ENCODE measurements at places on chromosomes 1 and 21.

DNA sequence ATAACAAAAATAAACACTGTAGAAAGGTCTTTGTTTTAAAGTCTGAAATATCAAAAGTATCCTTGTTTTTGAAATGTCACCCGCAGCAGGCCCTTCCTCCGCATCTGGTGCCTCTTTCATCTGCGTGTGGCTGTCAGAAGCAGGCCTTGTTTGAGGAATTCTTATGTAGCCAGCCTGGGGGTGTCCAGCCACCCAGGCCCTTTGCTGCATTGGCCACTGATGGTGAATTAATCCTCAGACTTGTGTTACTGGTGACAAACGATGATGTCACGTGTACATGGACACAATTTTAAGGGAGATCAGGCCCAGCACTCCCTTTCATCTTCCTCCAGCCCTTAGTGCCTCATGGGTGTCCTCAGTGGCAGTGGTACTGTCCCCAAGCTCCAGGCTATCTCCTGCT, 208.0 kb upstream of the GALNT2 start:
- no peak for DNase-seq

DNA sequence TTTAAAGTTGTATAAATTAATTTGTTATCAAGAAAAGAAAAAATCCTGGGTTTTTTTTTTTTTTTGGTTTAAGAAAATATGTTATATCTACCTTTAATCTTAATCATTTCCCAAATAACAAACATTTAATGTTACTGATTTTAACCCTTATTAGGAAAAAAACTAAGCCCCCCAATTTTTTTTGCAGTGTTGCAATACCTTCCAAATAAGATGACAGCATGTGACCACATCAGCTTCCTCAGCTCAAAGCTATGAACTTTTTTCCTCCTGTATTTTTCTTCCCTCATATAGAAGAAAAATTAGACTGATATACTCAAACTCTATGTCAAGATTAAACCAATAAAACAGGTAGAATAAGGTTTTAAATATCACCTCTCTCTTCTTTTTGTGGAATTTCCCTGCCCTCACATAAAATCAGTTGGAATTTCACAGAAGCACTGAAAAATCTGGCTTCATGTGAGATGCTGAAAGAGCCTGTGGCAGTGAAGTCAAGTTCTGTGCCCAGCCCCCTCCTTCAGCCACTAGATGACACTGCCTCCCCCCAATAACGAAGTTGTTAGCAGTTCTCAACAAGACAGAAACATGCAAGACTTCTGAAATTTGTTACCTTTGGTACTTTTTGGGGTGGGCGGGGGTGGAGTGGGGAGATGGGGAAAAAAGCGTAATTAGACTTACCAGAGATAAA, 9.6 kb upstream of the SMYD2 start:
- no peak for DNase-seq

GRCh38 chr1:189220750-189221149, 1256.9 kb downstream of the BRINP3 start:
- no peak for DNase-seq

- no peak for DNase-seq
These were observed 12.1 kb downstream of the EPHA2 start for GRCh38 chr1:16143566-16144324.

DNA sequence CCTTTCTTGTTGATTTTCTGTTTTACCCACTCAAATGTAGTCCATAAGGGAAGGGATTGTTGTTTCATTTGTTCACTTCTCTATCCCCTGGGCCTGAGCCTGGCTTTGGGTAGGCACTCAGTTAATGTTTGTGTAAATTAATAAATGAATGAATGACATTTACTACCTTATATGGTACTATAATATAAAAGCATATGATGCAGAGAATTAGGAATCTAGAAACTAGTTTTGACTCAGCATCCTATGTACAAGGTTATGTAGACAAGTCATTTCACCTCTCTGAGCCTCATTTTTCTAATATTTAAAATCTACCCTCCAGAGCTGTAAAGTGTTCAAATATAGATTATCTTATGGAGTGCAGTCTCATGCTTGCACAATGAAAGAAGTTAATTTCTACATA, 68.9 kb upstream of the S1PR1 start:
- no peak for DNase-seq

- DNase-seq, result no peak
These were observed 69.9 kb upstream of the DR1 start for GRCh38 chr1:93275634-93276295.

- DNase-seq, result no peak
These were observed 2.4 kb upstream of the CTTNBP2NL start for GRCh38 chr1:112393631-112393974.

GRCh38 chr1:92277105-92277723, 21.6 kb downstream of the GLMN start:
- no peak for DNase-seq

GRCh38 chr1:202293569-202293968, 48.2 kb downstream of the UBE2T start:
- no peak for DNase-seq

DNA sequence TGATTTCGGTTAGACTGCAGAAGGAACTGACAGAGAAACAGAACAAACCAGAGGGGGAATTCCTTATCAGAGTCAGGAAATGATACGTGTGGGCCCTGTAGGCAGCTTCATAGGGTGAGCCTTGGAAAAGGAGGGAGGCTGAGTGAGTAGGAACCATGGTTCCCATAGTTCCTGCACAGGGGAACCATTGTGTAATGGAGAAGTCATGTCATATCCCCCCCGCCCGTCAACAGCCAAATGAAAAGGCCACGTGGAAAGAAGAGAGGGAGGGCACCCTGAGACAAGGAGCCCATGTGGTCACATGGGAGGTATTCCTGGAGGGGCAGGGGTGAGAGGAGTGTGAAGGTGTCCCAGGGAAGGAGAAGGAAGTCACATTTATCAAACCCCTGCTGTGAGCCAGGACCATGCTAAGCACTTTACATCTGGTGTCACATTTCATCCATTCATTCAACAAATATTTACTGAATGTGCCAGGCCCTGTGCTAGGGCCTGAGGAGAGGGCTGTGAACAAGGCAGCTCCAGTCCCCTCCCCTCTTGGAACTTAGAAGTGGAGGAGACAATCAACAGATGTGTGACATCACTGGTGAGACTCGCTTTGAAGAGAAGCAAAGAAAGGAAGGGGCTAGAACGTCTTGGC, 15.7 kb upstream of the FGR start:
- no peak for DNase-seq
